ENCODE measurements at places on chromosomes 13 and 19. TPM values are rescaled to one million over a fixed set of nuclear protein-coding genes. Genes with fewer than 3 reads are reported as not detected.

DNA sequence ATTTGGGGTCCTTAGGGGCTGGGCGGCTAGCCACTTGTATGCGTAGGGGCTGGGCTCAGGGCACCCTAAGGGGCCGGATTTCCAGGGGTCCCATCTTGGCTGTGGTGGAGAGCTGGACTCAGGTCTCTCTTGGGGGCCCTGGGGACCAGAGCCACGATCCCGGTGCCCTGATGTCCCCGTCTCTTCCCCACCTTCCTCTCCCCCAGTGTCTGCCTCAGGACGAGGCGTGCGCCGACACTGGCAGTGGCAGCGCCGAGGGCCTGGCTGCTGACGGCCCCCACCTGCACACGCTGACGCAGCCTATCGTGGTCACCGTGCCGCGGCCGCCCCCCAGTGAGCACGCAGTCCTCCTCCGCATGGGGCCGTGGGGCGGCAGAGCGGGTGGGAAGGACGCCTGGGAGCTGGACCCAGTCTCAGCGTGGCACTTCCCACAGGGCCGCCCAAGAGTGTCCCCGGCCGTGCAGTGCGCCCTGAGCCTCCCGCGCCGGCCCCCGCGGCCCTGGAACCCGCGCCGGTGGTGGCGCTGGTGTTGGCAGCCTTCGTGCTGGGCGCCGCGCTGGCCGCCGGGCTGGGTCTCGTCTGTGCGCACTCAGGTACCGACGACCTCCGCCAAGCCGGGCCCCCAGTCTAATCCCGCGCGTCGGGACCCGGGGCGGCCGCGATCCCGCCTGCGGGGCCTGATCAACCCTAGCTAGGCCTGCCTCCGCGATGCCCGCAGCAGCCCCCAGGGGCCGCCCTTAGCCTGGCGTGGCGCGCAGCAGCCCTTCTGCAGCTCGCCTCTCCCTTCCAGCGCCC, 2.7 kb upstream of the SNAPC2 start:
- ATAC-seq, result peak; percentile 44

DNA sequence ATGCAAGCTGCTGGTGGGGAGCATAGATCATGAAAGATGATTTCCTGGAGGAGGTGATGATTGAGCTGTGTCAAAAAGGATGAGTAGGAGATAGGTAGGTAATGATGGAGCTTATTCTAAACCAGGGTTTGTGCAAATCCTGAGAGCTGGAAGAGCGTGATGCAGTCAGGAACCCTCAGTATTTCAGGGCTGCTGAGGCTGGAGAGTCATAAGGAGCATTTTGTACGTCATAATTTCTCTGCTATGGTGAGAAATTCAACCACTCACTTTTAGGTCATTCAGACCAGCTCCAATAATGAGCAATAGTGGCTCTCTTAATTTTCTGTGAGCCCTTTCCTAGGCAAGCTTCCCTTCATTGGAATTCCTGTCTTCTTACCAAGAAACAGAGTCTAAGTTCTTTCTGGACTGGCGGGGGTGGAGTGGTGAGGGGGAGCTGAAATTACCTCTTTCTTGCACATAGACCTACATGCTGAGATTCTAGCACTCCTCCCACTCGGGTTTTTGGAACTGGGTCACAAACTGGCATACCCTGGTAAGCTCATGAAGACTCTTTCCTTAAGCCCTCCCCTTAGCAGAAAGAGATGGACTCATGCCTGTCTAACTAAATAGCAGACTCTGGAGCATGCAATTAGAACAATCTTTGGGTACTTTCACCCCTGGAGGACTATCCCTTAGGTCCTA, 62.2 kb upstream of the MYCBP2 start:
- no peak for ATAC-seq

- ATAC-seq, result no peak
Observed at GRCh38 chr13:108426893-108427292, 157.4 kb downstream of the TNFSF13B start.

Gene ZNF568
- 3.2 TPM for total RNA-seq

Gene METTL21C
- total RNA-seq, result 0.50 TPM

DNA sequence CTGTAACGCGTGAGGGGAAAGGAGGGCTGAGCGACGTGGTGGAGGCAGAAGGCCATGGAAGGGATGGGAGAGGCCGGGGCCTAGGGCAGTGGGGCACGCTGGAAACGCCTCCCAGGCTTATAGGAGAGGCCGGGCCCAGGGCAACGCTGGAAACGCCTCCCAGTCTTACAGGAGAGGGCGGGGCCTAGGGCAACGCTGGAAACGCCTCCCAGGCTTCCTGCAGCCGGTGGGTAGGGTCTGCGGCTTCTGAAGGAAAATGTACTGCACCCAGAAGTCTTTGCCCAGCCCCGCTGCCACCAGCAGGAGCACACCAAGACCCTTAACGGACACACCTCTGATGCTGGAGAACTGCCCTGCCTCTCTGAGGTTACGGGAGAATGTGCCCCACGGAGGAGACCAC, 9.1 kb downstream of the CACTIN start:
- peak; percentile 22 for ATAC-seq

DNA sequence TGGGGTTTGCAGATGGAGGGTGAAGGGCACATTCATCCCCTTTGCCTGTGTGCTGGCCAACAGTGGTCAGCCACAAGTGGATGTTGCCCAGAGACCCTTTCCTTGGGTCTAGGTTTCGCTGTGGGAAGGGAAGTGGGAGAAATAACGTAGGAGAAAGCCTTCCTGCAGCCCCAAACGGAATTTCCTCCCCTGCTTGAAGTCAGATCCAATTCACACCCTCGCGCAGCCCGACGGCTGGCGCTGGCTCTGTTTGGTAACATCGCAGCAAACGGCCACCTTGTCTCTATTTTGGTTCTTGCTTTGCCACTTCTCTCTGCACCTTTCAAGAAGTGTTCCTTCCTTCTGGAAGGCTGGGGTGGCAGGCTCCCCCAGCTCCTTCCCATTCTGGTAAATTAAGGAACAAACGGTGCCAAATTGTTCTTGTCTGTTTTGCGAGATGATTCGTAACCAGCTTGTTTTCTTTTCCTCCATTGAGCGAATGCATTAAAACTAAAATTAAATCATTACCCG, 45.4 kb downstream of the CHST8 start:
- ATAC-seq, result no peak

Gene OLFM2
- 43.4 TPM for total RNA-seq

- no peak for ATAC-seq
Observed at GRCh38 chr19:15641901-15642491, 1.3 kb downstream of the CYP4F3 start.

DNA sequence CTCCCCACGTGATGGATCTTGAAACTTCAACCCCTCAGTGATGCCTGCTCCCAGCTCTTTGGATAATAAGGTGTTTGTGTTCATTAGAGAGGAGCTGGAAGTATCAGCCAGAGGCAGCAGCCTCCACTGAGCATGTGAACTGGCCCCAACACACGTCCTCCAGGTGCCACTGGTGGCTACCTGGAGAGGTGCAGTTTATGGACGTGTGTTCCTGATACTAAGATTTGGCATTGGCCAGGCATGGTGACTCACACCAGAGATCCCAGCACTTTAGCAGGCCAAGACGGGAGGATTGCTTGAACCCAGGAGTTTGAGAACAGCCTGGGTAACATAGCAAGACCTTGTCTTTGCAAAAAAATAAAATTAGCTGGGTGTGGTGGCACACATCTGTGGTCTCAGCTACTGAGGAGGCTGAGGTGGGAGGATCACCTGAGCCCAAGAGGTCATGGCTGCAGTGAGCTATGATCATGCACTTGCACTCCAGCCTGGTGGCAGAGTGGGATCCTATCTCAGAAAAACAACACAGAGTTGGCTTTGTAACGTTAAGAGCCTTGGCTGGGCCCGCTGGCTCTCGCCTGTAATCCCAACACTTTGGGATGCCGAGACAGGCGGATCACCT, 34.4 kb downstream of the SLC25A42 start:
- no peak for ATAC-seq

- ATAC-seq, result no peak
Observed at GRCh38 chr13:34931572-34931971, 10.5 kb upstream of the NBEA start.

- ATAC-seq, result peak; percentile 16
Observed at GRCh38 chr13:33017323-33017929, 1.2 kb downstream of the KL start.

GRCh38 chr13:95535243-95535642, 17.3 kb upstream of the CLDN10 start:
- ATAC-seq, result no peak

GRCh38 chr13:99417201-99418102, 83.8 kb upstream of the TM9SF2 start:
- peak; percentile 62 for ATAC-seq

DNA sequence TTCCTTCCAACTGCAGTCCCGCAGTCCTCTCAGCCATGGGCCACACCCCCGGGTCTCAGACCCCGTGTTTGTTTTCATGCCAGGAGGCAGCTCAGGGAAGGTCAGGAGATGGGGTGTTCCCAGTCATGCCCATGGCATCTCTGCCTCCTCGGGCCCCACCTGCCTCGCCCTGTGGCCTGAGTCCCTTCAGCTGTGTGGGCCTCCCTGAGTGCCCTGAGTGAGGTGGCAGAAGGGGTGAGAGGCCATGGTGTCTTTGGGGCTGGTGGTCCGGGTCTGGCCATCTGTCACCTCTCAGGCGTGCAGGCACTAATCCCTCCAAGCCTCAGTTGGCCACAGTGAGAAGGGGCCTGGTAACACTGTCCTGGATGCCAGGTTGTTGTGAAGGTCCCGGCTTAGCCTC, 10.9 kb upstream of the KDM4B start:
- no peak for ATAC-seq

Gene GTF2F2
- total RNA-seq, result 21.2 TPM

DNA sequence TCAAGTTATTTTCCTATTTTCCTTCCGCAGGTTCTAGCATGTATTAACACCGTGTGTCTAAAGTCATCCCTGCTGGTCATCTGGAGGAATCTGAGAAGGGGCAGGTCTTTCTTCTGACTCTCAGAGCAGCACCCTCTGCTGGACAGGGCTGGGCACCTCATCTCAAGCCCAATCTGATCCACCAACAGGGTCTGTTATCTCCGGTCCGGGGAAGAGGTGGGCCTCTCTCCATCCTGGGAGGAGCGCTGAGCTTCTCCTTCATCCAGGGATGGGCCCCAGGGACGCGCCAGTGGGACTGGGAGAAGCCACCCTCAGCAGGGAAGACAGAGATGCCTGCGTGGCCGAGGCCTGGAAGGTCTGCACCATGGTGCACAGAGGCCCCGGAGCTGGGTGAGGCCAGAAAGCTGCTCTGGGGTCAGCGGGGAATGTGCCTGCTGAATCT, 26.0 kb upstream of the ZNF331 start:
- ATAC-seq, result peak; percentile 35

DNA sequence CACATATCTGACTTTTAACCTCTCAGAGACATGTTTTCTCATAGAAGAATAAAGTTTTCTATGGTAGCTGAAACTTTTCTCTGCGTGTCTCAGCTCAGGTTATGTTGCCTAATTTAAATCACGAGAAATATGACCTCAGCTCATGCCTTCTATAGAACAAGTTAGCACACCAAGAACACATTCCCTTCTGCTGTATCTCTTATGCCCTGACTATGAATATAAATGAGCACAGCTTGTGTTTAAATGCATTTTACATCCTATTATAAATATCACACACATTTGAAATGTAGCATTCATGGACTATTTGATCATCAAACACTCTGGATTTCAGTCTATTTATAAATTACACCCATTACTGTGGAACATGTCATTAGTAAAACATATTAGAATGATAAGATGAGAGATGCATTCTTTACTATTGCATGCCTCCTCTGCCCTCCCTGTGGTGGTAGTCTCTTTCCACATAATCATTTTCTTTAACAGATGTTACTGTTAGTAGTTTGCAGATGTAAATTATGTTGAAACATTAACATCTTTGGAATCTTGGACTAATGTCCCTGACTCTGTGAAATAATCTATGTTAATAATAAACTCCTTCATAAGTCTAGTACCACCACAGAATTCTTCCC, 2044.9 kb upstream of the PCDH20 start:
- ATAC-seq, result no peak

DNA sequence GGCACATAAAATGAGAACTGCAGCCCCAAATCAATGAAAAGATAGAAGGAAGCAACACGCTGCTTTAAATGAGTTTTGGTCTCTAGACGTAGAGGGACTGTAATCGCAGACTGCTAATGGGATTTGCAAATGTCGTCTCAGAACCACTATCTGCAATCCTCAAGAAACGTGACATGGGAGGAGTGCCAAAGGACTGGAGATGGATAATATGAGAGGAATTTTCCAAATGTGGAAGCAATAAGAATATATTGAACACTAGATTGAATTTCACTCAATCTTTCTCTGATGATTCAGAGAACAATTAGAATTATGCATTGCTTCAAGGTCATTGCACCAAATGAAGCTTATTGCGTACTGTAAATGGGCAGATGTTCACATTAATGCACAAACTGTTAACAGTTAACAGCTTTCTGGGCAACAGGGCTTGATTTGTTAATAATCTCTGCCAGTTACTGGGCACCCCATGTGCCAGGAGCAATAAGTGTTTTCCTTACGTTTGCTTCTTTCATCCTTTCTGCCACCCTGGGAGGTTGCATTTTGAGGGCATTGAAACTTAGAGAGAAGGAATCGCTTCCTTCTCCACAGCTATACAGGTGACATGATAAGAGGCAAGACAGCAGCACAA, 62.8 kb upstream of the WASF3 start:
- ATAC-seq, result peak; percentile 2

Gene IGLON5
- 6.4 TPM for total RNA-seq

Gene SLC17A7
- 0.37 TPM for total RNA-seq

DNA sequence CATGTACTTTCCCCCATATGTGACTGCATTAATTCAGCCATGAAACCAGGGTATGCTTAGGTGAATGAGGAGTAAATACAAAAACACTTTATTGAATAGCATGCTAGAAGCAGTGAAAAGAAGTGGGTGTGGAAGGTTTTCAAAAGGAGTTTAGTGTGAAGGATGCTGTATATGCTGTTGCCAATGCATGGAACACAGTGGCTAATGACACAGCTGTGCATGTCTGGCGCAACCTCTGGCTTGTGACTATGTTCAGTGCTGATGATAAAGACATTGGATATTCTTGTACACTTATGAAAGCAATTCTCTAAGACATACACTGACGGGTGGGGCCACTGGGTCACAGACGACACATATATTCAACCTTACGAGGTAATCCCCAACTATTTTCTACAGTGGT, 55.2 kb downstream of the SOX21 start:
- ATAC-seq, result peak; percentile 68

GRCh38 chr13:109436841-109437240, 349.5 kb downstream of the IRS2 start:
- ATAC-seq, result no peak

DNA sequence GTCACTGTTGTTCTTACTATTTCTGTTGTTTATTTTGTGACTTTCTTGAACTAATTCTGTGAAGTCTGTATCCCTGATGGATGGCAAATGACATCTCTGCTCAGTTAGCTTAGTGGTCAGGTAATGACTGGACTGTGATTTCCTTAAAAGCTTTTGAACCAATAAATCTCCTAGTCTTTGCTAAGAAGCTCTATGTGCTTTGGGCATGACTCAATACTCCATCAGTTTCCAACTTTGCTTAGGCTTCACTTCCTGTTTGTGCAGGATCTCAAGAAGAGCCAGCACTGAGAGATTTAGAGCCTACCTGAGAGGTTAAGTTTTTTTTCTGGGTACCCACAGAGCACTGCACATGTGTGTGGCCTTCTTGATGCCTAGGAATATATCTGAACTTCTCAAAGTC, 329.7 kb upstream of the HTR2A start:
- ATAC-seq, result no peak

Gene AMH
- total RNA-seq, result 0.59 TPM

Gene CCNA1
- 3.8 TPM for total RNA-seq

- ATAC-seq, result no peak
Observed at GRCh38 chr13:26390203-26390602, 136.3 kb downstream of the CDK8 start.
